ENCODE measurements at places on chromosomes 1 and 21.

- no peak for DNase-seq
Observed at GRCh38 chr21:33136847-33137502, 67.0 kb downstream of the OLIG1 start.

GRCh38 chr1:97562081-97562480 is 358.8 kb downstream of the DPYD start:
- no peak for DNase-seq

DNA sequence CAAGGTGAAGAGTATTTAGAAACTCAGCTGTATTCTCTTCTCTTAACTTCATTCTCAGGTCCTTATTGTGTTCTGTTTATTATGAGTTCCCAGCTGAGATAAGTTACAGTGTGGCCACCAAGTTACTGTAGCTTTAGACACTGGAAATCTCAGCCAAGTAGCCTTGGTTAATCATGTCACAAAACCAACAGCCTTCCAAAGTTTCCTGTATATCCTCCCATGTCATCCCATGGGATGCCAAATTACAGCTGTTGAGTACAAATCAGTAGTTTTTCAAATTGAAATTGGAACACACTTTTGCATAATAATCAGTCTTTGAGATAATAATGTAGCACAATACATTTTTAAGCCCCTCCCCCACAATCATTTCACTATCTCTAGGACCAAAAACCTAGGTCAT is 10.7 kb downstream of the ADAMTS5 start:
- no peak for DNase-seq

GRCh38 chr1:233168384-233168783 is 127.1 kb downstream of the PCNX2 start:
- DNase-seq: no peak

GRCh38 chr1:172897738-172898137 is 153.0 kb downstream of the TNFSF18 start:
- no peak for DNase-seq

DNA sequence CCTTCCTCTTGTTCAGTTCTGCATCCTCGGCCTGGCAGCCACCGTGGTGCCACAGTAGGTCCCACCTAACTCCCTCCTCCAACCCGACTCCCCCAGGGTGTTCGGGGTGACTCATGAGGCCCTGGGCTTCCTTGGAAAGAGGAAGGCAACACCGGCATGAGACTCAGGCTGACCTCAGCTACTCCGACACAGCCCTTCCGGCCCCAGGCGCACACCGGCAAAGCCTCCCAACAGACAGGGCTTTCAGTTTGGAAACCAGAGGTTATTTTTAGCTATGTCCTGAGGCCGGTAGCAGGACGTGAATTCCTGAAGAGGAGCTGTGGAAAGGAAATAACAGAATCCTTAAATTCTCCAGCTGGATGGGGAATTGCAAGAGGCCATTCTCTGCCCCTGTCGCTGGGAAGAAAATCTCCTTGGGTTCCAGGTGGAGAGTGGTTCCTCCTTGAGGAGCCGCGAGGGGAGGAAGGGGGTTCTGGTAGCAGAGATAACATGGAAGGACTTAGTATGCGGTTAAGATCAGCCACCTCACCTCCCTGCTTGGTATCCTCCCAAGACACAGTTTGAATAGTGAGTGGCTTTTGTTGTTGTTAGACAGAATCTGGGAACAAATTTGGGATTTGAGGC is 24.4 kb downstream of the PLXNA2 start:
- no peak for DNase-seq

DNA sequence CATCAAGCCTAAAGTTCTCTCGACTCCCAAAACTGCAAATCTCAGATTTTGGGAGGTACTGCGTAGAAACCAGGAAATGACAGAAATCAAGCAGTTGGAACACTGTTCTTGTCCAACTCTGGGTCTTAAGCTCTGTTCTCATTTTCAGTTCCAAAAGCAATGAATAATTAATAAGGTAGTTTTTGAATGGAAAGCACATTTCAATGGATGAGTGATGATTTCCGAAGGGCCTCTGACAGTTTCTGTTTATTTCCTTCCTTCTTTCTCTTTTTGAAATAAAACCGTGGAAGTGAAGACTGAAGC is 20.9 kb upstream of the TARBP1 start:
- no peak for DNase-seq

DNA sequence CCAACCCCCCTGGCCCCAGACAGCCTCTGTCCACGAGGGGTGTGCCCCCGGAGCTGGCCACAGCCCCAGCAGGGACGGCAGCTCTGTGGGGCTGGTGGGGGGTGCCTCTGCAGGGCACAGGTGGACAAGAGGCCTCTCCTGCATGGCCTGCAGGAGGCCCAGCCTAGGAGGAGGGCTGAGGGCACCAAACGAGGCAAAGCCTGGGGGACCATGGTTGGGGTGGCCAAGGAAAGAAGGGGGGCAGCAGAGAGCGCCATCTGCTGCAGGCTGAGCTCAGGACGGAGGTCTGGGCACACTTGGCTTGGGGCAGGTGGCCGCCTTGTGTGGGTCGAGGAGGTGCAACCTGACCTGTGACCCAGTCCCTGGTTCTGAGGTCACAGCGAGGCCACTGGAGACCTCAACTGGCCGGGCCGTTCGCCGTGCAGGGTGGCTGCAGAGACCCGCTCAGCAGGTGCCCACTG is 27.3 kb downstream of the RRP1 start:
- no peak for DNase-seq

DNA sequence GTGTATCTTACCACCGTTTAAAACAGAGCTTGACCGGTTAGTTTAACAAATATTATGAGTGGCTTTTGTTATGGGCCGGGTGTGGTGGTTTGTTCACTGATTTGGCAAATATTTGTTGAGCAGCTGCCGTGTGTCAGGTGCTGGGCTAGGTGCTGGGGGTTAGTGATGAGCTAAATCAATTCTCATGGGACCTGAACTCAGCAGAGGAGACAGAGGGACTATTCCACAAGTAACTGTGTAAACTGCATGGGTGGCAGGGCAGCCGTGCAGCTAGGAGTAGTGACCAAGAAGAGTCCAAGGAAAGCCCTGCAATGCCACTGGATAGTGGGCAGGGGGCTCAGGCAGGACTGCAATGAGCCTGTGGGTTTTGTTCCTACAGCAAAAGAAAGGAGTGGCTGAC is 11.2 kb upstream of the C2CD2 start:
- DNase-seq: no peak

DNA sequence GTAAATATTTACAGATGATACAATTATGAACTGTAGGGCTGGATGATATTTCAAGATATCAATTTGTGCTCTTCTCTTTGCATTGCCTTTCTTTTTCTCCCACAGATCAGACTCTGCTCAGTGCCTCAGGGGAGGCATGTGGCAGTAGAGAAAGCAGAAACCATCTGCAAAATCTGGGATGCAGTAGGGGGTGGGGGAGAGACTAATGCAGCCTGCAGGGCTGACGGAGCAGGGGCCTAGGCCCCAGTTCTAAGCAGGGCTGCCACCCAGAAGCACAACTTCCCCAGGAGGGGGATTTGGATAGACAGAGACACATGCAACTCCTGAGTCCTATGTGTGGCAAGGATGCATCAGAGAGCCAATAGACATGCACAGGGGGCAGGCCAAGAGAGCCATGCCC is 511.6 kb downstream of the SMYD3 start:
- DNase-seq: no peak

- no peak for DNase-seq
Observed at GRCh38 chr21:32587120-32587519, 1.8 kb upstream of the TCP10L start.

GRCh38 chr1:47616906-47617305 is 179.1 kb downstream of the FOXD2 start:
- no peak for DNase-seq

GRCh38 chr1:202649553-202650392 is 60.5 kb downstream of the SYT2 start:
- DNase-seq: no peak

GRCh38 chr1:97919585-97920261 is 1.1 kb downstream of the DPYD start:
- DNase-seq: no peak

GRCh38 chr1:7441143-7441841 is 329.8 kb upstream of the VAMP3 start:
- DNase-seq: no peak

DNA sequence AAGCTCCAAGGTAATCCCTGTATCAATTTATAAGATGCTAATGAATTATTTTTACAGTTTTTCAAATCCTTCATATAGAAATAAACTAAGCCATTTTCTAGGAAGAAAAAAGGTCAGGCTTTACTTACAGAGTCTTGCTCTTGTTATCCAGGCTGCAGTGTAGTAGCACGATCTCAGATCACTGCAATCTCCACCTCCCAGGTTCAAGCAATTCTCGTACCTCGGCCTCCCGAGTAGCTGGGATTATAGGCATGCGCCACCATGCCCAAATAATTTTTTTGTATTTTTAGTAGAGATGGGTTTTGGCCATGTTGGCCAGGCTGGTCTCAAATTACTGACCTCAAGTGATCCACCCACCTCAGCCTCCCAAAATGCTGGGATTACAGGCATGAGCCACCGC is 27.0 kb downstream of the RERE start:
- no peak for DNase-seq

- no peak for DNase-seq
Observed at GRCh38 chr1:159200769-159201168, 3.9 kb upstream of the ACKR1 start.

DNA sequence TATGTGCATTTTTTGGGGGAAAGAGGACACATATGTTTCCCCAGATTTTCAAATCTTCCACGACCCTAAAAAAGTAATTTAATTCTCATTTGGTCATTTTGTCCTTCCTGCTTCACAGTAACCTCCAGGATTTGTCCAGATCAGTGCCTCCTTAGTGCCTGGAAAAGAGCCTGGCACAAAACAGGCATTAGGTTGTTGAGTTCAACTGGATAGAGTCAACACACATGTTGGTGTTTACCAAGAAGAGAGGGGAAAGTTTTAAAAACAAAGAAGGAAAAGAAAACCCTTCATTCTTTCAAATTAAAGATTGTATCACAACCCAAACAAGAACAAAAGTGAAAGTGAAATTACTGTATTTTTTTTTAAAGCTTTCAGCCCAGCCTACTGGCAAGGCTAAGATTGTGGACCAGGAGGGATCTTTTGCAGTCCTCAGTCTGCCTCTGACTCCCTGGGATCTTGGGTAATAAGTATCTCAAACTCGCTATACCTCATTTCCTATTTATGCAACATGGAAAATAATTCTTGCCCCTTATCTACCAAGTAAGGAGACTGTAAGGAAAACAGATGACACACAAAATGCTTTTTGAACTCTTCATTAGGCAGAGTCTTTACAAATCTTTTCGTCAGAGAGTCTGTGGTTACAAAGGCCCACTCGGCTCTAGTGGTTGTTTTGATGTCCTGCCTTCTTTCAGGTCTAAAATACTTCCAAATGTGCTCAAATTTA is 57.8 kb downstream of the ZNF281 start:
- no peak for DNase-seq

GRCh38 chr1:25566176-25566729 is 22.8 kb downstream of the LDLRAP1 start:
- DNase-seq: no peak

GRCh38 chr1:18064534-18064933 is 43.1 kb upstream of the IGSF21 start:
- DNase-seq: no peak

DNA sequence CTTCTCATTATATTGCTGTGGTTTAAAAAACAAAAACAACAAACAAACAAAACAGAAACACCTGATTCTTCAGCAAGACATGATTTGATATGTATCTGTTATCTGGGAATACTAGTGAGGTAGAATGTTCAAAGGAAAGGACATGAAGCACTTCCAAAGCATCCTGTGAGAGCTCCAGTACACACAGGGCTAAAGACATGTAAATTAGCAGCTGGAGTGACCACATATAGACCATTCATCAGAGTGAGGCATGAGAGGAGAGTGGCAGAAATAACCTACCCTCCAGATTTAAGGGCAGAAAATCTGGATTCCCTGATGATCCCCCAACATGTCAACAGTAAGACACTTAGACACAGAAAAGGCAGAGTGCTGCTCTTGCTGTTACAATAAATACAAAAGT is 260.5 kb upstream of the CHRM3 start:
- no peak for DNase-seq

DNA sequence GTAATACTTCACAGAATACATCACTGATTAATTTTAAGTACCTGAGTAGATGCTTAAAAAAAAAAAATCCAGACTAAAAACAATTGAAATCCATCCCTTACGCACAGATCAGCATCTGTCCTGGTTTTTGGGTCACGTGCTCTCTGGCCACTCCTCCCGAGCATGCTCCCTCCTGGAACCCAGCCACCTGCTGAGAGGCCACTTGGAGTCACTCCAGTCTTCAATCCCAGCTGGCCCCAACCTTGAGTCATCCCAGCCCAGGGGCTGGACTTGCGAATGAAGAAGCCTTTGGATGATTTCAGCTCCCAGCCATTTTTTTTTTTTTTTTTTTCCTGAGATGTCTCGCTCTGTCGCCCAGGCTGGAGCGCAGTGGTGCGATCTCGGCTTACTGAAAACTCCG is 8.9 kb downstream of the MAP1LC3C start:
- no peak for DNase-seq

DNA sequence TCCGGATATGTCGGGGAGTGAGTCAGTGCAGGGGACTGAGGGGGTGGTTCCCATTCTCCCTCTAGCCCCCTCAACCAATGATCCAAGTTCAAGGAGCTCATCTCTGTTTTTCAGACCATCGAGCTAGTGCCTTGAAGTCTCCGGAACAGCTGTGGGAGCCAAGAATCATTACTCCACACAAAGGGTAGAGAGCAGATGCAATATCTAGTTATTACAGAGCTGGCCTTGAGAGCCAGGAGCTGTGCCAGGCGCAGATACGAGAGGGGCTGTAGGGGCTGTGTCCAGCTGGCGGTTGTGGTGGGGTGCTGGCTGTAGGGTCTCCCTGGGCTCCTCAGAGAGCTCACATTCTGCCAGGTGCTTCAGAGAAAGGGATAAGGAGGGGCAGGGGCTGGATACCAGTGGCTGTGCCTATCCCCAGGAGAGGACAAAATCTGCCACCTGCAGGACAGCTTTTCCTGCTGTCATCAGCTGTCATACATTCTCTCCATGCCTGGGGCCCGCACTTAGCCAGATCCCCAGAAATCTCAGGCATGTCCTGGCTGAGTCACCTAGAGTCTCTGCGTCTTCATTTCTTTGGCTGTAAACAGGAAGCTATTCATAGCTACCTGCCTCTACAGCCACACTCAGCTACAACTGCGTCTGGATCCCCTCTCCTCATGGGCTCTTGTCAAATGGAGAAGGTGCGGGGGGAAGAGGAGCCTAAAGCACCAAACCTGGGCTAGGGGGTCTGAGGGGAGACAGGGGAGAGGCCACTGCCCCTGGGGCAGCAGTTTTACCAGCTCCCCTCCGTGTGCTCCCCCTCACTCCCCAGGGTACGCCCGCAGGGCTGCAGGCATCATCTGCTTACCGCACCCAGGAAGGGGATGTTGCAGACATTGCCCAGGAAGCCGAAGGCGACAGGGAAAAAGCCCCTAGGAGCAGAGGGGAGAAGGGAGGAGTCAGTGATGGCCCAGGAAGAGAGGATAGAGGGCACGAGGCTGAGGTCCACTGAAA is 2.4 kb upstream of the KISS1 start:
- no peak for DNase-seq
